Stromal cell of bone marrow (primary cell): ENCODE measurements at places on chromosomes 4 and X.

GRCh38 chr4:123943976-123944375 is 547.4 kb downstream of the SPRY1 start:
- DNase-seq: no peak

DNA sequence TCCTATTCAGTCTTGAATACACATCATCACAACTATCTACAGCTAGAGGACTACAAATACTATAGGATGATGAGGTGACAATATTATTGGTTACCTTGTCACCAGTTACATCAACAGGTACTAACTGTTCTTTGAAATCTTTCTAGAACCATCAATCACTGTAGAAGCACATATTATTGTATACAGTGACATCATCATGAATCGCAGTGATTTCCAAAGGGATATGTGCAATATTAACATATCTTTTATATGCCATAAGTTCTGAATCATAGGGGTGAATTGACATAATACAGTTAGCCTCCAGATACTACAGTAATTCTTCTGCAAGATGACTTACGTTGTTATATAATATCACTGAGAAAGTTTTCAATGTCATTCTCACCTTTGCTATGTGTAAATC is 105.2 kb upstream of the HPGD start:
- DNase-seq: no peak

GRCh38 chr4:138835832-138836533 is 179.6 kb upstream of the NOCT start:
- peak; percentile 9 for DNase-seq

GRCh38 chr4:113869743-113870375 is 108.3 kb upstream of the CAMK2D start:
- peak; percentile 36 for DNase-seq

GRCh38 chr4:169492436-169493163 is 119.8 kb downstream of the NEK1 start:
- DNase-seq: peak; percentile 26

DNA sequence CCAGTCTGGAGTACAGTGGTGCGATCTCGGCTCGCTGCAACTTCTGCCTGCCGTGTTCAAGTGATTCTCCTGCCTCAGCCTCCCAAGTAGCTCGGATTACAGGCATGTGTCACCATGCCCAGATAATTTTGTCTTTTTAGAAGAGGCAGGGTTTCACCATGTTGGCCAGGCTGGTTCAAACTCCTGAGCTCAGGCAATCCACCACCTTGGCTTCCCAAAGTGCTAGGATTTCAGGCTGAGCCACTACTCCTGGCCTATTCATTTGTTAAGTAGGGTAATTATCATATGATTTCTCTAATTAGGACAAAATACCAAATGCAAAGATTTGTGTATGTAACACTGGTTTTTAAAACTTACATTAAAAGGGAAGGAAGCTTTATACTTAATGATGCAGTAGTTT is 137.8 kb downstream of the GPM6A start:
- no peak for DNase-seq

DNA sequence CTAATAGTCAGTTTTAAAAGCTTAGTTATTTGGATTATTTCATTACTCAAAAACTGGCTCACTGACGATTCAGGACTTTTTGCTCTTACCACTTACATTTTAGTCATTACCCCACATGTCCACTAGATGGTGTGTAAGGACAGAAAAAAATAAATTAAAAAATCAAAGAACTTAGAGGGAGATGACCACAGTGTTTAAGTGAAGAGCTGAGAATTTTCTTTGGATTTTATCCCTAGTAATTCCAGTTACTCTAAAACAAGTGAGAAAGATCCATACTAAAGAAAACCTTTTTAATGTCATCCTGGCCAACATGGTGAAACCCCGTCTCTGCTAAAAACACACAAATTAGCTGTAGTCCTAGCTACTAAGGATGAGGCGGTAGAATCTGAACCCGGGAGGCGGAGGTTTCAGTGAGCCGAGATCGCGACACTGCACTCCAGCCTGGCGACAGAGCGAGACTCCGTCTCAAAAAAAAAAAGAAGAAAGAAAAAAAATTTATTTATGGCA is 26.4 kb upstream of the TMPRSS11B start:
- peak; percentile 55 for DNase-seq

- DNase-seq: no peak
Observed at GRCh38 chr4:113145519-113146291, 96.3 kb downstream of the ANK2 start.

DNA sequence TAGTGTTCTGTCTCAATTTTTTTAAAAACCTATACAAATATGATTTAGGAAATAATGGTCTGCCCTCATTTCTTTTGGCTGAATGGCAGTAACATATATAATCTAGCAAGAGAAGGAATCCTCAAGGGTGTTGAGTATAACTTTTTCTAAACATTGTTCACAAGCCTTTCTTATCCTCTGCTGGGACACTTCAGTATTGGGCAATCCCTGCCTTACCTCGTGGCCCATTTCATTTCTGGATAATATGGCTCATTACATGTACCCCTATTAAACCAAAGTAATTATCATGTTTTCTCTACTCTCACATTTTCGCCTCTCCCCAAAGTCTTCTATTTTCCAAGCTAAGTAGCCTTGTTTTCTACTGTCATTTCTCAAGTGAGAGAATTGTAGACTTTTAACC is 110.8 kb upstream of the STIM2 start:
- DNase-seq: no peak

DNA sequence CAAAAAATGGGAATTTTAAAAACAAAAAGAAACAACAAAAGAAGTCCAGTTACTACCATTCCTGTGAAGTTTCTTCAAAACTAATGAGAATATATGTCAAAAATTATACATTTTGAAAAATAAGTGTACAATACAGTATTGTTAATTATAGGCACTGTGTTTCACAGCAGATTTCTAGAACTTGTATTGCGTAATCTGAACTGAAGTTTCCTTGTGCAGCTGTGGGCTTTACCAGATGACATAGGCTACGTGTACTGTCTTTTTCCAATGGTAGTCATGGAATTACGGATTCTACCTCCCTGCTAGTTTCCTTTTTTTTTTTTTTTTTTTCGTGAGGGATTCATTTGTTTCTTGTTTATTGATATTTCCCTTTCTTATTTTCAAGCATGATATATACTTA is 113.8 kb upstream of the GABRA2 start:
- no peak for DNase-seq

- peak; percentile 42 for DNase-seq
Observed at GRCh38 chrX:134760650-134761049, 102.4 kb upstream of the PLAC1 start.

GRCh38 chr4:35175894-35176293 is 1068.4 kb downstream of the ARAP2 start:
- DNase-seq: no peak

DNA sequence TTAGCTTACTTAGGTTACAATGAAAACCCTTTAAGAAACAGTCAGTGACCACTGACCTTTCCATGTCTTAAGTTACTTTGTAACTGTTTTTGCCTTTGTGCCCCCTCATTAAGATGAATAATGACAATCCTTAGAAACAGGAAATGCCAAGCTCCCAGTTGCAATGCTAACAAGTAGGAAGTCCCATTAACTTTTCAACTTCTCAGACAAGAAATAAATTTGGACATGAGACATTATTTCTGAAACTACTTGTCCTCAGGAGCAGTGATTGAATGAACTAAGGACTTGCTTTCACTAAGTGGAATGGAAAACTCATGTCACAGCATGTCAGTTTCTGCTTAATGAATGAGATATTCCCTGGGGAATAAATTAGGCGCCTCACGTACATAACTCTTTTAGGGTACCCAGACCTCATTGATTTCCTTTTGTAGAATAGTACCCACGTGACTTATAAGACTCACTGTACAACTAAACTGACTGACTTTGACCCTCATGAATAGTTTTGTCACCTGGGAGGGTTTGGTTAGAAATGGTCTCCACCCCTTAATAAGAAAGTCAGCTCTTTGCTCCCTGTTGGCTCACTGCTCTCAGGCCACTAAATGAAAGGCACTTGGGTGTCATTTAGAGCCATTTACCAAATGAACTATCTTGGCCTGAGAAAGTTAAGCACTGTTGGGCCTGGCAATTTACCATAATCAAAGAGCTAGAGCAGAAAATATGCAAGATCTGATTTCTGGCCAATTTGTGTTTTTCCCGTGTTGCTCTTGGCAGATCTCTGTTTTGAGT is 383.9 kb downstream of the RPA4 start:
- no peak for DNase-seq

DNA sequence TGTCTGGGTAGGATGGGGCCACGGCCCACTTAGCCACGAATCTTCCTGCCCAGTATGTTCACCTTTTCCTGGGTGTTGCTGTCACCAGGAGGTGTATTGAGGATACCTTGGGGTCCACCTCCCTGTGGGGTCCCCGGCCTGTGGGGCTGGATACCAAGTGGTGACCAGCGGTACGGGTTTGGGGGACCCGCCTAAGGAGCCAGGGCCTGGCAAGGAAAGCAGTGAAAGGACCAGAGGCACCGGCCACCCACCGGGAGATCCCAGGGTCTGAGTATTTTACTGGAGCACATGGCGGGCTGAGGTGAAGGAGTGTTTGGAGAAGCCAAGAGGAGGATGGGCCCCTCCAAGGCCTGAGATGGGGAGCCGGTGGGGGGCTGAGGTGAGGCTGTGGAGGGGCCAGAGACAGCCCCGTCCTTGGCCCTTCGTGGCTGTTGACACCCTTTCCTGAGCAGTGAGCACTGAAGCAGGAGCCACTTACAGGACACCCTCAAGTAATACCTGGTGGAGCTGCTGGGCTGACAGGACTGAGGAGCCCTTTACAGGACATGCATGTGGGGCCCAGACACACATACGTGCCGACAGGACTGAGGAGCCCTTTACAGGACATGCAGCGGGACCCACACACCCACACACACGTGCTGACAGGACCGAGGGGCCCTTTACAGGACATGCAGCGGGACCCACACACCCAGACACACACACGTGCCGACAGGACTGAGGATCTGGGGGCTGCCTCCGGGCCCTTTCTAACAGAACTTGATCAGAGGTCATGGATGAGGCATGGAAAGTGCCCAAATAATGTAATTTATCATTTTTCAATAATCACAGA is 38.4 kb downstream of the TMEM271 start:
- no peak for DNase-seq

- DNase-seq: peak; percentile 38
Observed at GRCh38 chr4:157664726-157665125, 444.2 kb downstream of the GRIA2 start.
